ENCODE measurements at places on chromosomes 2 and 18.
A peak's percentile ranks its signal among the peaks of the same experiment; 100 is the strongest.

- no peak for DNase-seq
Measured at GRCh38 chr2:237480988-237481525, 6.0 kb upstream of the MLPH start.

DNA sequence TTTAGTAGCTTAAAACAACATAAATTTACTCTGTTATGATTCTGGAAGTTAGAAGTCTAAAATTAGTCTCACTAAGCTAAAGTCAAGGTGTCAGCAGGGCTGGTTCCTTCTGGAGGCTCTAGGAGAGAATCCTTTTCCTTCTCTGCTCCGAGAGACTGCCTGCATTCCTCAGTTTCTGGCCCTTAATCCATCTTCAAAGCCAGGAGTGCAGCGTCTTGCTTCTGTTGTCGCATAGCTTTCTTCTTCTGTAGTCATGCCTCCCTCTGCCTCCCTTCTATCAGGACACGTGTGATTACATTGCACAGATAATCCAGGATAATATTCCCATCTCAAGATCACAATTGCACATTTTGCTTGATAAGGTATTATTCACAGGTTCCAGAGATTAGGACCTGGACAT lies 35.1 kb downstream of the DAPL1 start:
- no peak for DNase-seq

DNA sequence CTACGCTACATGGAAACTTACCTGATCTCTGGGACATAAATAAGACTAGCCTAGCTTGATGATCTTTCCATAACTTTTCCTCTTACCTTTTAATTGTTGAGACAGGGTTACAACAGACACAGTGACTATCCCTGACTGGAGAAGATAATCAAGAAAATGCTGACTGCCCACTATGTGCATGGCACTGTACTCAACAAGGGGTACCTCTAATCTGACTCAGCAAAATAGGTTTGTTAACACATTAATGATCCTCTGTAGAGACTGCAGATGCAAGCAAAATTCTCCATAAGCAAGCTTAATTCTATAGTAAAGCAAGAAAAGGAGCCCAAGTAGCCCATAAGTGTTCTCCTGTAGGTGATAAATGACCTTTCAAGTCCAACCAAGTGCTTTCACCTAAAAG lies 25.5 kb downstream of the ACVR1C start:
- DNase-seq: no peak

- no peak for DNase-seq
Measured at GRCh38 chr2:96259497-96259921, 6.3 kb downstream of the TMEM127 start.

DNA sequence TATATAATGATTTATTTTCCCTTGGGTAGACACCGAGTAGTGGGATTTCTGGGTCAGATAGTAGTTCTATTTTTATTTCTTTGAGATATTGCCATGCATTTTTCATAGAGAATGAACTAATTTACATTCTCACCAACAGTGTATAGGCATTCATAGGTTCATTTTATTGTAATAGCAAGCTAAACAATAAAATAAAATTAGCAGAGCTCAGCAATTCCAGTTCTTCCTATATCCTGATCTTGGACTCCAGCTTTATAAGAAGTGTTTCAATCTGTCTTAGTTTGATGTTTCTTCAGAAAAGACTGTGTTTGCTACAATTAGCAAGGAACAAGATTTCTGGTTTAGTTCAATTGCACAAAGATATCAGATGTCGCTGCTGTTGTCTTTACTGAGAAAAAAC lies 1024.4 kb upstream of the LRRTM1 start:
- no peak for DNase-seq

GRCh38 chr2:206095536-206096332 lies 9.8 kb upstream of the INO80D start:
- DNase-seq: no peak

- no peak for DNase-seq
Measured at GRCh38 chr18:25399554-25399953, 47.6 kb upstream of the ZNF521 start.

GRCh38 chr2:209582281-209582680 lies 158.4 kb downstream of the MAP2 start:
- no peak for DNase-seq

- peak; percentile 24 for DNase-seq
Measured at GRCh38 chr2:128736689-128737545, 418.2 kb upstream of the HS6ST1 start.

- no peak for DNase-seq
Measured at GRCh38 chr2:33373986-33374385, 102.5 kb upstream of the RASGRP3 start.

All from T follicular helper cell (primary cell).